Activated CD4-positive, alpha-beta memory T cell treated with anti-CD3 and anti-CD28 coated beads, Interleukin-2, amount 10 ng/mL, durations not matched to agents 7 days and 5 days (primary cell): ENCODE measurements at places on chromosomes 2 and 18. TPM values are rescaled to one million over a fixed set of nuclear protein-coding genes. Genes with fewer than 3 reads are reported as not detected.

RTP5 gene
- not detected for total RNA-seq

ATOH8 gene
- total RNA-seq: 0.55 TPM

- DNase-seq: no peak
Measured at GRCh38 chr2:21289989-21290388, 166.2 kb downstream of the TDRD15 start.

GRCh38 chr2:217953531-217953932, 49.3 kb downstream of the TNS1 start:
- no peak for DNase-seq
